ENCODE measurements at places on chromosomes 7 and 10.

DNA sequence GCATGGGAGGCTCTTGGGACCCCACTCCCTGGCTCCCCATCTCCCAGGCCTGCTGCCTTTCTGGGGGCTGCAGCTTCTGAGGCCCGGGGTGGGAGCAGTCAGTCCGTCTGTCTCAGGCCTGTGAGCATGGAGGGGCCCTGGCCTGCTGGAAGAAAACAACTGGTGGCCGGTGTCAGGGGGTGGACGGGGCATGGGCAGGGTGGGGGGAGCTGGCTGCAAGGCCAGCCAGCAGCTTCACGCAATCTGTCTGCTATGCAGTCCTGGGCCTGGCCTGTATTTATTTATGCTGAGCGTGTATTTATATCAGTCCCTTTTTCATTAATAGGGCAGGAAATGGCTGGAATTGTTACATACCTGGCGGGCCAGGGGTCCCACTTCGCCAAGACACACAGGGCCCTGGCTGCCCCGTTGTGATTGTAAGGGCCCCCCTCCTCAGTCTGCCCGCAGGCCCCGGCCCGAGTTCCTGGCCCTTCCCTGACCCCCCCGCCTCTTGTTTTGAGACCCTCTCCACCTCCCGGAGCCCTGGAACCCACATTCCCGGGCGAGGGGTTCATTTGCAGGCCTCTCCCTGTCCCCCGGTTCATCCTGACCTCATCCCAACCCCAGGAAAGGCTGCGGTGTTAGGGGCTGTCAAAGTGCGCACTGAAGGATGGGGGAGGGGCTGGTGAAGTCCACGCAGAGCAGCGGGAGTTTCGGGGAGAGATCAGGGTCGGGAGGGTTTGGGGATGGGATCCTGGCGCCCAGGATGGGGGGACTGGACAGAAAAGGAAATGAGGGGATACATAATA is 8.2 kb downstream of the TMEM270 start:
- no peak for DNase-seq

DNA sequence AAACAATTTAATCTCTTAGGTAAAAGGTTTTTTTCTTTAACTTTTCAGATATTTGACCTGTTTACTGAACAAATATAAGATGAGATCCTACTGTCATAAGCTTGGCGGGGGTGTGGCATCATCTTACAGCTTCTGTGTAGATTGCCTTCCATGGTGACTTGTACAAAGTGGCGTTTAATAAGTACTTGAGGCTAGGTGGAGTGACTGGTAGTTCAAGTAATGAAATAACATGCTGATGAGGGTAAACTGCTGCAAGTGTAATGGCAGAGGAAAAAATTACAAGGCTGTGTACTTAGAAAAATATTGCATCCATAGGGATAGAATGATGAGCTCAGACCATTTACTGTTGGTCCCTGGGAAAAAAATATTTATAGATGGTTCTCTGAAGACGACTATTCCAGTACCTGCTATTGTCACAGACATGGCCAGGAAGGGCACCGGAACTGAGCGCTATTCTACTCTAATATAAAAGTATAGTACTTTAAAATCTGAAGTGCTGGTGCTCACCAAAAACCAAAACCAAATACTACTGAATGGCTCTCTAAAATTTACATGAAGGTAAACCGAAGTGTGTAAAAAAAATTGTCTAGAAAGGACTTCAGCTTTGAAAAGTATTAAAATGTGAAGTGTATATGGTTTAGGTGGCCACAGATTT is 42.4 kb downstream of the DNAH11 start:
- no peak for DNase-seq

DNA sequence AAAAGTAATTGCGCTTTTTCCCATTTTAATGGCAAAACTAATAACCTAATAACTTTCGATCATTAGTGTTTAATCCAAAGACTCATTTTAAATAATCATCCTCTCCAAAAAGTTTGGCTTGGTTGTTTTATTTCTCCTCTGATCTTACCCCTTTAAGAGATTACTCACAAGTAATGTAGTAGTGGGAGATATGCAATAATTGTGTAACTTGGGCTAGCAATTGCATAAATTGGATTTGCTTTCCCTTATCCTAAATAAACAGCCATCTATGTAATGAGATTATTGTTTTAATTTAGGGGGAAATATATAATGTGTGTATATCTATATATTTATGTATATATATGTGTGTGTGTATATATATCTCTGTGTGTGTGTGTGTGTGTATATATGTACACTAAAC is 82.5 kb downstream of the RNLS start:
- DNase-seq, result no peak

GRCh38 chr7:22372863-22373262 is 15.9 kb upstream of the RAPGEF5 start:
- DNase-seq, result no peak

DNA sequence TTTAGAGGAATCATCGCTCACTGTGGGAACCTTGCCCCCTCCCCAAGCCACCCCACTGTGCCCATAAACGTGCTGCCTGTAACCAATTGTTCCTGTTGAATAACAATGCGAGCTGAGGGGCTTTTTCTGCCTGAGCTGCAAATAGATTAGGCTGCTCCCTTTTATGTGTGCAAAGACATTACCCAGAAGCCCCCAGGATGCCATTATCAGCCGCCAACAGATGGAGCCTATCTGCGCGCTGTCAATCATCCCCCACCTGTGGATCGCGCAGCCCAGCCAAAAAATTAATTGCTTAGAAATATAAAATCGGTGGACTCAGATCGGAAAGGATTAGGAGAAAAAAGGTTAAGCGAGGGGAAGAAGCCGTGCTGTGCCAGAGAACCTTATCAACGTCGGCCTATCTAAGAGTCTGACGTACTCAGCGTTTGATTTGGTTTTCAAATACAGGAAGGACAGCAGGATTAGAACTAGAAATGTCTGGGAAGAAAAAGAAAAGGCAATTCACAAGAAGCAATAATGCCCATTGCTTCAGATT is 167.3 kb upstream of the MYO3A start:
- no peak for DNase-seq

DNA sequence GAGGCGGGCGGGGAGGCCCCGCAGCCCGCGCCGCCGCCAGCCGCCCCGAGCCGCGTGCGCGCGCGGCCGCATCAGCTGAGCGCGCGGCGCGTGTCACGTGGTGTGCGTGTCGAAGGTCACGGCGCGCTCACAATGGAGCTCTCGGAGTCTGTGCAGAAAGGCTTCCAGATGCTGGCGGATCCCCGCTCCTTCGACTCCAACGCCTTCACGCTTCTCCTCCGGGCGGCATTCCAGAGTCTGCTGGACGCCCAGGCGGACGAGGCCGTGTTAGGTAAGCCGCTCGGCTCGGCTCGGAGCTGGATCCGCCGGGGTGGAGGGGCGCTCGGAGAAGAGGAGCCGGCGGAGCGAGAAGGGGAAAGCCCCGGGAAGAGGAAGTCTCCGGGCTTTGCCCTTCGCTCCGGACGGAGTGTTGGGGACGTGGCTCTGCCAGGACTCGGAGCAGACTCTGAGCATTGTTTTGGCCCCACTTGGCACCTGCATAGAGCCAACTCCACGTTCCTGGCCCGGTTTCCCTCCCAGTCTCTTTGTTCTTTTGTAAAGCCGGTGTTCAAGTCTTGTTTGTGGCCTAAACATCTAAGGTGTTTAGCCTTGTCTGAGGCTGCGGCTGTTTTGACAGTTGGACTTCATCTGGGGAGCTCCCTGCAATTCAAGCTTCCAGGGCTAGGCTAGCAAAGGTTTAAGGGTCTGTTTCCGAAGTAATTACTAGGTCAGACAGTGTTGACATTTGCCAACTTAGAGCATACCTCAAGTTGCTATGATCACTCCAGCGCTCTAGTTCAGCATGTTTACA is at the start of gene COMMD3:
TSS of gene COMMD3 (plus strand) at position 103 of the 790 bp plus-strand sequence. CDS start at position 133, 30 bp downstream.
- peak; percentile 64 for DNase-seq

DNA sequence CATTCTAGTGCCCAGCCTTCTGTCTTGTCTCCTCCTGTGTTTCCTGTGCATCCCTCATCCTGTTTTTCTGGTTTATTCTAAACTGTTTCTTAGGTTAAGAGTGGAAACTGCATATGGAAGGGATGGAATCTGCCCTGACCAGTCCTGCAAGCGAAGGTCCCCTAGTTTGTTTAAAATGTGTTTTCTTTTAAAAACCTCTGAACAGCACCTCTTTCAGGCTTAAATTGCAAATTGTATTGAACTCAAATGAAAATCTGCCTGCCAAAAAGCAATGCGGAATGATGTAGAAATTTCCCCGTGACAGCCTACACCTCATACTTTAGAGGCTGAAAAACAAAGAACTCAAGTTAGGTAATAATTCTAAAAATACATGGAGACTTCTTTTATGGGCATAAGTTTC is 222.8 kb upstream of the IMMP2L start:
- DNase-seq, result no peak

- DNase-seq, result no peak
Measured at GRCh38 chr7:18798088-18798906, 302.7 kb downstream of the HDAC9 start.

- no peak for DNase-seq
Measured at GRCh38 chr10:88999625-89000024, 9.0 kb downstream of the FAS start.

DNA sequence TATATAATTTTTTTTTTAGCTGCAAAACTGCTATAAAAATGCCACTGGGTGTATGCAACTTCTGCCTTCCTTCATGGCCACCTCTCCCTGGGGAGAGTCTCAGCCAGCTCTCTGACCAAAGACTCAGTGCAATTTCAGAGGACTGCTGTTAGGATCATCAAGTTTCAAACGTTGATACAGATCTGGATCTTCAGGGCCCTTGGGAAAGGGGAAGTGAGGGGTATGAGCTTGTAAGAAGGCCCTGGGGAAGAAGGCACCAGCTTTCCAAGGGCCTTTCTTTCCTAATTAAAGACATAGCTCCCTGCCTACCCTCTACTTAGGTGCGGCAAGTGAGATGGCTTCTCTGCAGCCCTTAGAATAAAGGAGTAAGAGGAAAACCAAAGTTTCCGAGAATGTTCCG is 130.4 kb downstream of the CUL2 start:
- DNase-seq, result no peak

DNA sequence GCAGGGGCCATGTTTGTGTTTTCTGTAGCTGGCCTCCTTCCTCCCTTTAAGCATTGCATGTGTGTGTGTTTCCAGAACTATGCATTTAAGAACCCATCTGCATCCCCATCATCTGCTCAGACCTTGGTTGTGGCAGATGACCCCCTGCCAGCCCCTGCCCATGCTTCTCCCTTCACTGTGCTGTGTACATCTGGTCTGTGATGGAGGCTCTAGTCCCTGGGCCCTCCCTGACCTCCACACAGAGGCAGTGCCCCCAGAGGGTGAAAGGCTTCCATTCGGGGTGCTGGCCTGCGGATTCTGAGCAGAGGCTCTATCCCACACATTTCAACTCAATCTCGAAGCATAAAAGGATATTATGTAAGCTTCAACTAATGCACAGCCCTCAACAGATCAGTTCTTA is 89.4 kb downstream of the TACC2 start:
- DNase-seq, result no peak

DNA sequence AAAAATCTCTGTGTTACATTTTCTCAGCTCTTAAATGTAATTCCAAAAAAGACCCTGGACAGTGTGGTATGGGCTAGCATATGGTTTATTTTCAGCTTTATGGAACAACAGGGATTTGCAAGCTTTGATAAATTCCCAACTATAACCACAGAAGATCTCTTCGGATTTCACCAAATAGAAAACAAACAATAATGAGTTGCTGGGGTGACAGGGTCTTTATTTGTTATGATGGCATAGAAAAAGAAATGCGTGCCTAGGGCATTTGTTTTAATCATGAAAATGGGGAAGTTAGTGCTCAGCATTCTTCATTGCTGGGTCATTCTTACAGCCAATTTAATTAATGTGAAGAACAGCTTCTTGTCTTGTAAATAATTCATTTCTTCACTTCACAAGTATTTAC is 139.0 kb downstream of the LRRN3 start:
- DNase-seq, result no peak

DNA sequence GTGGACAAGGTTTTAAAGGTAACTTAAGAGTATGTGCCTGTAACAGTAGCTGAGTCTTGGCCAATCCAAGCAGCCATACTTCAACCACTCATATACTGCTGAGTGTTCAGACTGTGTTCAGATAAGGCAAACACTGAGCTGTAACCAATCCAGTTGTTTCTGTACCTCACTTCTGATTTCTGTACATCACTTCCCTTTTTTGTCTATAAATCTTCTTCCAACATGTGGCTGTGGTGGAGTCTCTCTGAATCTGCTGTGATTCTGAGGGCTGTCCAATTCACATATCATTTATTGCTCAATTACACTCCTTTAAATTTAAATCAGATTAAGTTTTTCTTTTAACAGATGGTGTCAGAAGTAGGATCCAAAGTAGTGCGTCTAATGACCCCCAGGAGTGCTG is 149.5 kb upstream of the PHF14 start:
- DNase-seq, result no peak

All from stimulated activated CD4-positive, alpha-beta T cell treated with anti-CD3 and anti-CD28 coated beads, TNF-alpha, amount 100 ng/mL, for 24 hours (primary cell).